Panc1 (cell line): ENCODE measurements at places on chromosomes 5 and 9. TPM values are rescaled to one million over a fixed set of nuclear protein-coding genes. Genes with fewer than 3 reads are reported as not detected.

- no peak for DNase-seq
Observed at GRCh38 chr9:129462360-129462759, 158.5 kb downstream of the C9orf50 start.

GRCh38 chr5:164500856-164501255, 995.4 kb downstream of the MAT2B start:
- no peak for DNase-seq

GRCh38 chr9:108612513-108612912, 243.3 kb downstream of the ACTL7B start:
- DNase-seq = no peak

DNA sequence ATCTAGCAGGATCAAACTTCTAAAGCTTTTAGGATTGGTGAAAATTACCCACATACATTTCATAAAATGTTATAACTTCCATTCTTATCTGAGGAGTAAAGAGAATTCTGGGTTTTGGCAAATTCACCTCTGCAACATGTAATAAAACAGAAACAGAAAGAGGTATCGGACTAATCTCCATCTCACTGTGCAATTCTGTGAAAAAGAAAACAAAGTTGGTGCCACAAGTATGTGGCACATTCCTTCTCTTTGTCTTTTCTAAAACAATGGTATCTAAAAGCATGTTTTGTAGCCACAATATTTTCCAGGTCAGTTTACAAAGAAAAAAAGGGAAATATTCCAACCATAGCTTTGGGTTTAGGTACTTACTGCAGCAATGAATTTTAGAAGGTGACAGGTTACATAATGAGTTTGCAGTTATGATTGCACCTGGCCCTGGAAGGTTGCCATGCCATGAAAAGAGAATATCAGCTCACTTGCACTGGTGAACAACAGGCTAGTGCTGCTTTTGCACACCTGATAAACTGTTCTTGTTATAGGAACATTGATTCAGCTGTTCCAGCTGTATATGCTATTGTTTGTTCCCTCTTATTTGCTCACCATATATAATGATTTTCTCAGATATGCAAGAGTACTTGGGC, 491.3 kb upstream of the MEF2C start:
- no peak for DNase-seq

GRCh38 chr9:93084471-93084881, 11.5 kb upstream of the CARD19 start:
- DNase-seq = no peak

DNA sequence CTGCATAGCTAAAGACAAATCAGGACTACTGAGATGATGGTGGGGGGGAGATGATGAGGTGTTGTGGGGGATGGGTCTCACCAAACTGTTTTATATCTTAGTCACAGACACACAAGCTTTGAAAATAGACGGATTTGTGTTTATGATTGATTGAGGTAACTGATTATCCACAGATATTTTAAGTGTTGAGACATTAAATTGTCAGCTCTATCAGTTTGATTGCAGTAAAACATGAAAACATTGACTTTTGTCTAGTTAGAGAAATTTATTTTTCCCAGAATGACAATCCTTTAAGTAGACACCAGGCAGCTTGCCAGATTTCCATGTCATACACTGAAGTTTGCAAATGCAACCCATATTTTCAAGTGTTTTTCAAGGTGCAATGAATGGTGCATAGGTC, 149.8 kb downstream of the NR2F1-AS1 start:
- DNase-seq = no peak

DNA sequence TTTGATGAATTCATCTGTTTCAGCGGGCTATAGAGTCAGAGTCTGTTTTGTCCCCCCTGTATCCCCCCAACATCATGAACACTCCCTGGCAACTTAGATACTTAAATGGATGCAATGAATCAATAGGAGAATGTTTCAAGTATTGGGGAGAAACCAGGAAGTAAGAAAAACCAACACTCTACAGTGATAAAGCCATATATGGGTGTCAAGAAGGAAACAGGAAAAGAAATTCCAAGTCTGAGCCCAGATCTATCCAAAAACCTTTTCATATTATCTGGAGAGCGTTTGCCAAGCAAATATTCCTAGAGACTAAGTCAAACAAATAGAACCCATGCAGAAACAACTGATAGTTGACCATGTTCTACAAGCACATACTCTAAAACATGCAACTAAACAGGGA, 2.3 kb upstream of the GNAQ start:
- DNase-seq = no peak

- no peak for DNase-seq
Observed at GRCh38 chr5:141747152-141748141, 65.4 kb upstream of the ARAP3 start.

GRCh38 chr5:148999741-149000140, 63.1 kb downstream of the SH3TC2 start:
- DNase-seq = no peak

DNA sequence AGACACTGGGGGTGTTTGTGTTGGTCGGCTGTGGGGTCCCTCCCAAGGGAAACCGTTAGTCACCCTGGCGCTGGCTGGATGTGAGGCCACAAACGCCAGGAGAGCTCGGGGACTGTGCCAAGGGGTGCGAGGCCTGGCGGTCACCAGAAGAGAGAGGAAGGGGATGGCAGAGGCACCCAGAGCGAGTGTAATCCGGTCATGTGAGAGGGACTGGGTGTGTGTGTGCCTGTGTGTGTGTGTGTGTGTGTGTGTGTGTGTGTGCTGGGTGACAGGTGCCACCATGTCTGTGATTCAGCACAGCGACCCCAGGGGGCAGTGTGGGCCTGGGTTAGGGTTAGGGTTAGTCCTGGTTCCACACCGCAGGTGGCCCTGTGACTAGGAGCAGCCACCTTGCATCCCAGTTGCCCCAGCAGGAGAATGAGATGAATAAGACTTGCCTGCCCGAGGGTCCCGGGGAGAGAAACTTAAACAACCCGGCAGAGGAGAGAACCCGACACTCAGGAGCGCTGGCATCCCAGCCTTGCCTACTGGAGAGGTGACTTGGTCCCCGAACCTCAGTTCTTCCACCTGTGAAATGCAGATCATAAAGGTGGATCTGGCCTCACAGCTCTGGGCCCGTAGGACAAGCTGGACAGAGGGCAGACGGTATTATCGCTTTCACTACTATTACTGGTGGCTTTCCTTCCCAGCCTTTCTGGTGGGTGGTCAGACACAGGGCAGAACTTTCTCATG, 1.4 kb upstream of the ADAMTSL2 start:
- peak; percentile 10 for DNase-seq

GRCh38 chr5:155049569-155050383, 36.2 kb downstream of the KIF4B start:
- DNase-seq = no peak

DNA sequence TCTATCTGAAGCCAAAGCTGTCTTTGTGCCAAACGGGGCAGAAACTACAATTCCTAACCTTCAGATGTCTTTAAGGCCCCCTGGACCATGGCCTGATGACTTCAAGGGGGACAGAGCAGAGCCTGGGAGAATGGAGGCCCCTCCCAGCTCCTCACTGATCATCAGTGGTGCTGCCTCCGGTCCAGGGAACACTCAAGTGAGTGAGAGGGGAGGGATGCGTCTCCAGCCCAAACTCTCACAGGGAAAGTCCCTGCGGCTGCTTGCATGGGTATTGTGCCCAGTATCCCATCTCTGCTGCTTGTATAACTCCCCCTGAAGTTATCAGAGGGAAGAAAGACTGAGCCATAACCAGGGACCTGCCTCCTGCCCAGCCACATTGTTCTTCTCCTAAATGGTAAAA, 231.5 kb upstream of the PANK3 start:
- no peak for DNase-seq

- DNase-seq = no peak
Observed at GRCh38 chr5:36593867-36594266, 12.5 kb upstream of the SLC1A3 start.

- DNase-seq = no peak
Observed at GRCh38 chr5:162811071-162811470, 626.3 kb upstream of the CCNG1 start.

DNA sequence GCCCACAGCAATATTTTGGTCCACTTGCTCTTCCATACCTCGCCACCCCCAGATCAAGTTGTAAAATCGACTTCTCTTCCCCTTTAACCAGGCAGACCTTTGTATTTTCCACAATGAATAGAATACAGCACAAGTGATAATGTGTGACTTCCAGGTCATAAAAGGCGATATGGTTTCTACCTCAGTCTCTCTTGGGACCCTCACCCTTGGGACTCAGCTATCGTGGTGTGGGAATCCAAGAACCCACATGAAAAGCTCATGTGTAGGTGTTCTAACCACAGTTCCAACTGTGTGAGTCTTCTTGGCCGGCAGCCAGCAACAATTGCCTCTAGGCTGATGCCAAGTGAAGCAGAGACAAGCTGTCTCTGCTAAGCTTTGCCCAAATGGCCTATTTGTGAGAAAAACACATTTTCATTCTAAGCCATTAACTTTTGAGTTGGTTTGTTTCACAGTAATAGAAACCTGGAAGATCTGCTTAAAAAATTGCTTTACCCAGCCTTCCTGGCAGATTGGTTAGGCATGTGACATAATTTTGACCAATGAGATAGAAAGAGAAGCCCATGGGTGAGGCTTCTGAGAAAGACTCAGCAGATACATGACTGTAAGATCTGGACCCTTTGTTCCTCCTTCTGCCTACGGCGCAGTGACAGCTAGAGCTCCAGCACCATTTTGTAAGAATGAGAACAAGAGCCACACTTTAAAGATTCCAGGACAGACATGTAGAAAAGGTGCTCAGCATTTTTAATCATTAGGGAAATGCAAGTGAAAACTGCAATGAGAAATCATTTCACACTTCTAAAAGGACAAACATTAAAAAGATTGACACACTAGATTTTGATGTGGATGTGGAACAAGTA, 18.3 kb upstream of the MLLT3 start:
- DNase-seq = no peak

DNA sequence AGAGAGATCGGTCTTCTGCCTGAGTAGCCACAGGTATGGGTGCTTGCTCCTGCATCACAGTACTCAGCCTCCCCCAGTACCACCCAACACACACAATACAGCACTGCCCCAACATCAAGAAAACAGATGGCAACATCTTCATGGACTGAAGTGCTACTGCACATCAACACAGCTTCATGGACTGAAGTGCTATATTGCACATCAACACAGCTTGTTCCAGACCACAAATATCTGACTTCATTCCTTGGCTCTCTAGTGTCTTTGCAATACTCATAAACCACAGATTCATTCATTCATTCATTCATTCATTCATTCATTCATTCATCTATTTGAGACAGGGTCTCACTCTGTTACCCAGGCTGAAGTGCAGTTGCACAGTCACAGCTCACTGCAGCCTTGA, 31.1 kb upstream of the PCA3 start:
- no peak for DNase-seq

GRCh38 chr5:20102293-20102692, 114.3 kb upstream of the CDH18 start:
- no peak for DNase-seq

- no peak for DNase-seq
Observed at GRCh38 chr5:31767335-31768031, 128.6 kb downstream of the PDZD2 start.

DNA sequence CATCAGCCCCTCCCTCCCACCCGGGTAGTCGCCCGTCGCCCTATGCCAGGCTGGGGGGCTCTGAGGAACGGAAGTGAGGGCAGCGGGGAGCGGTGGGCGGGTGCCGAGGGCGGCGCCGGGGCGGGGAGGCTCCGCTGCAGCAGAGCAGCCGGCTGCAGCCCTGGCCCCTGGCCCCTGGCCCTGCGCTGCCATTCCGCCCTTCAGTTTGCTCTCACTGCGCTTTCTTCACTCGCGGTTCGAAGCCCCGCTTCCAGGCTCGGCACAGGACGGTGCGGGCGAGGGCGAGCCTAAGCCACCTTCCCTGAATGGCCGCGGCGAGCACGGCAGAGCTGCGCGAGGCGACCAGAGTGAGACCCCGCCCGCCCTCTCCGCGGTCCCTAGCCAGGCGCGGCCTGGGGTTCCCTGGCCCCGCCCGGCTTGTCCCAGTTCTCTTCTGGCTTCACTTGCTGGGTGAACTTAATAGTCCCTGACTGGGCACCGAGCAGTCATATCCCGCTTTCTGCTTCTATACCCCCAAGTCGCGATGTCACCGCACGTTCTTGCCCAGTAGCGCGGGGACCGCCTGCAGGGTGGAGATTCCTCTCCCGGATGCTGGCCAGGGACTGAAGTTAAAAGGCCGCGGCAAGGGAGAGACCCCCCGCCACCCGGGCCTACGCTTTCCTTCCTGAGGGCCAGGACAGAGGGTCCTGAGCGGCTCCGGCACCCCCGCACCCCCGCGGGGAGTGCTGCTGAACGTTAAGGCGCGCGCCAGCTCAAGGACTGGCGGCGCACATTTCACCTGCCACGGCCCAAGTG, 623 bp upstream of the TRIM36 start:
- no peak for DNase-seq

GRCh38 chr9:78365748-78366697, 69.1 kb downstream of the PSAT1 start:
- no peak for DNase-seq

GRCh38 chr9:130973686-130974281, 34.7 kb upstream of the FIBCD1 start:
- DNase-seq = no peak

DNA sequence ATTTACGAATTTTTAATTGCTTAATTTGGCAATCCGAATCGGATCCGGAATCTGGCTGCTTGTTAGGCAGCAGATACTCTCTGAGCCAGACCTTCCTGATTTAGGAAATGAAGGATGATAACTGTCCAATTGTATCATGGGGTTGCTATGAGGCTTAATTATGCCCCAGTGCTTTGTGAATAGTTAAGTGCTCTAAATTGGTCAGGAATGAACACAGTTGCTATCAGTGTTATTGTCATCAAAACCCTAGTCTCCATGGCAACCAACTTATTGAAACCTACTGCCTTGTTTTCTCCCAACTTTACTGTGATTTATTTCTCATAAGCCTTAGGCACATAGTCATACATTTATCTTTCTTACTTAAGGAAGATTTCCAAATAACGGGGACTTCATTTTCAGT, 47.9 kb downstream of the MAMDC2 start:
- DNase-seq = no peak

GRCh38 chr9:98778251-98778650, 18.1 kb downstream of the ANKS6 start:
- no peak for DNase-seq

GRCh38 chr5:172911976-172912375, 47.2 kb upstream of the RPL26L1 start:
- no peak for DNase-seq

GRCh38 chr9:109297899-109298298, 23.0 kb downstream of the EPB41L4B start:
- DNase-seq = no peak

DNA sequence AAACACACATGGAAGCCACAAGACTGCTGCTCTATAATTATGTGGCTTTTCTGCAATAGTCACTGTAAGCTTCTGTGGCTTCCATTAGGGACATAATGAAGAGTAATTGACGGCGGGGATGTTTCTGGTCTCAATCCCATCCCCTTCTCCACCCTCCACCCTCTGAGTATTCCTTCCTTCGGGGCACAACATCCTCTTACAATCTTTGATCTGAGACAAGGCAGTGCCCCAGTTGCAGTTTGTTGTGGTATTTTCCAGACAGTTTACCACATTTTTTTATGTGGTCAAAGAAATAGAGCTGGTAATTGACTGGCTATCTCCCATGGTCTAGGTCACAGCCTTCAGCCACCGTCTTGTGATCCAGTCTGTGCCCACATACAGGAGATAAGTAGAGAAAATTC, 277.7 kb downstream of the NR2F1-AS1 start:
- DNase-seq = no peak

The C5orf34 gene
- 6.3 TPM for total RNA-seq

The PCDHGA8 gene
- 0.18 TPM for total RNA-seq

The MEIKIN gene
- not detected for total RNA-seq

The PTPRD gene
- total RNA-seq = not detected

The CA9 gene
- 0.31 TPM for total RNA-seq

The GLRA1 gene
- not detected for total RNA-seq

The AK8 gene
- 0.39 TPM for total RNA-seq

The CSF1R gene
- total RNA-seq = 0.05 TPM

The ENC1 gene
- total RNA-seq = 37.0 TPM

The TAS2R1 gene
- not detected for total RNA-seq

The IL9 gene
- not detected for total RNA-seq

The CKMT2 gene
- total RNA-seq = not detected
